ENCODE measurements at places on chromosomes 6 and 20.

DNA sequence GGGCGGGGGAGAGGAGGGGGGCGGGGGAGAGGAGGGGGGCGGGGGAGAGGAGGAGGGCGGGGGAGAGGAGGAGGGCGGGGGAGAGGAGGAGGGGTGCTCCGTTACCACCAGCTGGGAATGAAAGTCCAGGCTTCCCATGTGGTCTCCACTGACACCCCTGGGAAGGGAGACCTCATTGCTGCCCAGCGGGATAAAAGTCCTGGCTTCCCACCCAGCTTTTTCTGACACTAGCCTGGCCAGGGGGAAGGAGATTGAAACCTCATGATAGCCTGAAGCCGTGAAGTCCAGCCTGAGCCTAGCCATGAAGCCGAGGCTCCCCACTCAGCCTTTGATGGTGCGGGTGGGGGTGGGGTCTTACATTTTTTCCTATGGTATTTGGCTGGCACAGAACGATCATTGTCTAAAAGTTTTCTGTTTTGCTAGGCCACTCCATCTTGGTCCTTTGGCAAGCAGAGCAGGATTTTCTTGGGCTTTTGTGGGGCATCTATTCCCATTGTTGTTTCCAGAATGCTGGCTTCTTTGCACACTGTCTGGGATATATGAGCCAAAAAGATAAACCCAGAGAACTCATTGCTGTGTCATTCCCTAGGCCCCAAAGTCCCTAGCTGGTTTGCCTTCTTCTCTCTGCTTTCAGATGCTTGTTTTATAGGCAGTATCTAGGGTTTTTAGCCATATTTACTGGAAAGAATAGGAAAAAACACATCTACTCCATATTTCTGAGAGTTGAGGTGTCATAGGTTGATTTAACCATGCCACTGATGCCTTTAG lies 67.9 kb upstream of the RNF24 start:
- no peak for DNase-seq

GRCh38 chr6:90271831-90272230 lies 24.8 kb downstream of the BACH2 start:
- DNase-seq: no peak

GRCh38 chr6:120945905-120946594 lies 388.2 kb downstream of the TBC1D32 start:
- no peak for DNase-seq

DNA sequence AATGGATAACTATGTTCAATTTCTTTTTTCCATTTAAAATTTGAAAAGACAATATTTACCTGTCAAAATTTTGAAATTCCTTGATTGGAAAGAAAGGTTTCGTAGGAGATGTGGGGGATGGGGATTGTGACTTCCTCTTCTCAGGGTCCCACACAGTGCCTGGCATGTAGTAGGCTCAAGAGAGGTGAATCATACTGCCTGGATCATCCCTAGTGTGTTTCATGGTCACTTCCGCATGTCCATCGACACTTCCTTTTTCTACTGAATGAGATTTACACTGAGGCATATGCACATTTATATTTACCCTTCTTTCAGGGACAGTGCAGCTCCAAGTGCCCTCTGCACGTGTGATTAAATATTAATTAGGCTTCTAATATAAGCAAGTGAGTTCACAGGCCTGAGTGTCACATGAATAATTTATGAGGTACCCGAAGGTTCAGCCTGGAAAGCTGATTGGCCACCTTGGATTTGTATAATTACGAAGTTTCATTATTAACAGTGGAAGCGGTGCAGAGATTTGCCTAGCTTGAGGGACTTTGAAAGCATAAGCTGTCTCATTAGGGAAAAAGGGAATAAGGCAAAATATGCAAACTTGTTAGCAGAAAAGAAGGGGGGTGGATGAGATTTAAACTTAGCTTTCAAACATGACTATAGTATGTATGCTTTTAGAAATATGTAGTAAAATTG lies 177.5 kb upstream of the MMS22L start:
- DNase-seq: no peak

DNA sequence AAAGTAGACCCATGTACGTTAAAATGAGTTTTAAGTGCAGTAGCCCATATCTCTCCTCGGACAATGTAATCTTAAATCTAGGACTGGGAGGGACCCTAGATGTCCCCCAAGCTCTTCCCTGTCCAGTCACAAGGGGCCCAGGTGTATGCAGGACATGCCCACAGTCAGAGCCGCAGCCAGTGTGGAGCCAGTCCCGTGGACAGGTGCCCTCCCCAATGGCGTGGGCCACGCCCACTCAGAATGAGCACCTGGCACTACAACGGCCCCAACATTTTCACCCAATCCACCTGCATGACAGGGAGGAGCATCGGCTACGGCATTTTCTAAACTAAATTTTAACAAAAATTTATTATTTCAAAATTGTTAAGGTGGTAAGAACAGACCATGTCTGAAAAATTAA lies 53.2 kb downstream of the WDR27 start:
- DNase-seq: no peak

DNA sequence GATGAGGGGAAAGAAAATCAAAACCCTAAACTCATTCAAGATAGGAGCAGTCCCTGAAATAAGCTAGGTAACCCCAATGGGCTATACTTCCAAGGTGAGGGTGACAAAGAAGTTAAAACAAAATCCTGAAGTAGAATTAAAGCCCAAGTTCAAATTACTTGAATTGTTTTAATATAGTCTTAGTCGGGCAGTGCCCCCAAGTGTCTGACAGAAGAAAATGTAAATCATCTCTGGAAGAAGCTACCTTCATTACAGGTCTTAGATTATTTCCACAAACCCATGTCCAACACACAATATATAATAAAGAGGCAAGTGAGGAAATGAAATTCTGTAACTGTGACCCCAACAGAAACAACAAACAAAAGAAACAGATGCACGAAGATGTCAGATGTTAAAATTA lies 36.8 kb upstream of the L3MBTL3 start:
- DNase-seq: no peak

- DNase-seq: peak; percentile 25
Measured at GRCh38 chr20:39800548-39800947, 838.4 kb downstream of the DHX35 start.

GRCh38 chr6:4349931-4350330 lies 214.6 kb upstream of the ECI2 start:
- no peak for DNase-seq

DNA sequence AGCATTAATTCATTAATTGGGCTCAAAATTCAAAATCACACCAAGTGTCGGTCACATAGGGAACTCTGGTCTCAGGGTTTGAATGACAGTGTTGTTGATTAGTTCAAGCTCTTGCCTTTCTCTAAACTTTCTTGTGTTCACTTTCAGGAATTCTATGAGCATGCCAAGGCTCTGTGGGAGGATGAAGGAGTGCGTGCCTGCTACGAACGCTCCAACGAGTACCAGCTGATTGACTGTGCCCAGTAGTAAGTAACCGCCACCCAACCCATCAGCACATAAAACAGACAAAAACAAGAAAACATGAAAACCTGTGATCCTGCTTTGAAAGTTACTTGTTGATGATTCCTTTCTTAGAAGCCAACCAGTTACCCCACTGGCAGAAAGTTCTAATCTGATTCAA lies 52.7 kb downstream of the GNAS start:
- DNase-seq: no peak

DNA sequence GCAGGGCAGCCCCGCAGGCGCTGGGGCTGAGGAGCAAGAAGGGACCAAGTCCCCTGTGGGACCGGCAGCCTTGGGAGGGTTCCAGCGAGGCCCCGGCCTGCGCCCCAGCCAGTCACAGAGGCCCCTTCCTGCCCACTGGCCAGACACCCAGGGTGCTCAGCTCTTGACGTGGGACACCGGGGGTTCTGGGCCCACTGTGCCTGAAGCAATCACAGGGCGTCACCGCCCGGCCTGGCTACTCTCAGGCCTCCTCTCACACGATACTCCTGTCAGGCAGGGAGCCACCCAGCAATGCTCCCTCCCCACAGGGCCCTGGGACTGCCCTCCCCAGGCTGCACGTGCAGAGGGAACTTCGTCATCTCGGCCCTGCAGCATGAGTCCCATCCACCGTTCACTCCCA lies 14.5 kb downstream of the TAF4 start:
- no peak for DNase-seq
